Stimulated activated CD4-positive, alpha-beta T cell treated with anti-CD3 and anti-CD28 coated beads, Interleukin-2, amount 100 ng/mL, for 4 hours (primary cell): ENCODE measurements at places on chromosomes 1 and 21.

DNA sequence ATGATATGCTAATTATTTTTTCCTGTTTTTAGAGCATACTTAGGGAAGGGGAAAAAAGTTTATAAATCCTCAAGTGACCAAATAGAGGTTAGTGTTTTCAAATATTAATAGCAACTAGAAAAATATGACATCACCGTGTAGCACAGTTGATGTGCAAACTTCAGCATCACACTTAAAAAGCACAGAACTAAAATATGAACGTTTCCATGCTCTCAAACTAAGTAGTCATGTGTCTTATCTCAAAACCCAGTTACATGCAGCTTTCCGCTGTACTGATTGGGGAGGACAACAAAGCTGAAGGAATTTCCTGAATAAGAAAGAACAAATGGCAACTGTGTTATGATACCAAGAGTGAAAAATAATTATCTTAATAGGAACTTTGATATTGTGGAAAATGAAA, 903.7 kb downstream of the ADGRL2 start:
- DNase-seq: no peak

GRCh38 chr21:44275041-44275440, 10.6 kb upstream of the AIRE start:
- no peak for DNase-seq

- no peak for DNase-seq
Observed at GRCh38 chr1:160710517-160711252, 937 bp downstream of the CD48 start.

DNA sequence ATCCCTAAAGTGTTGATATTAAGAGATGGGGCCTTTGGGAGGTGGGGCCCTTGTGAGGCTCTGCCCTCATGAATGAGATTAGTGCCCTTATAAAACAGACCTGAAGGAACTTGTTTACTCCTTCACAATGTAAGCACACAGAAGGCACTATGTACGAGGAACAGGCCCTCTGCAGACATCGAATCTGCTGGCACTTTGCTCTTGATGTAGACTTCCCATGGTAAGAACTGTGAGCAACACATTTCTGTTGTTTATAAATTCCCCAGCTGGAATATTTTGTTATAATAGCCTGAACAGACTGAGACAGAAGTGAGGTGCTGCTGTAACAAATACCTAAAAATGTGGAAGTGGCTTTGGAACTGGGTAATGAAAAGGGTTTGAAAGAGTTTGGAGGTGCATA, 193.2 kb downstream of the TGFB2 start:
- DNase-seq: no peak

DNA sequence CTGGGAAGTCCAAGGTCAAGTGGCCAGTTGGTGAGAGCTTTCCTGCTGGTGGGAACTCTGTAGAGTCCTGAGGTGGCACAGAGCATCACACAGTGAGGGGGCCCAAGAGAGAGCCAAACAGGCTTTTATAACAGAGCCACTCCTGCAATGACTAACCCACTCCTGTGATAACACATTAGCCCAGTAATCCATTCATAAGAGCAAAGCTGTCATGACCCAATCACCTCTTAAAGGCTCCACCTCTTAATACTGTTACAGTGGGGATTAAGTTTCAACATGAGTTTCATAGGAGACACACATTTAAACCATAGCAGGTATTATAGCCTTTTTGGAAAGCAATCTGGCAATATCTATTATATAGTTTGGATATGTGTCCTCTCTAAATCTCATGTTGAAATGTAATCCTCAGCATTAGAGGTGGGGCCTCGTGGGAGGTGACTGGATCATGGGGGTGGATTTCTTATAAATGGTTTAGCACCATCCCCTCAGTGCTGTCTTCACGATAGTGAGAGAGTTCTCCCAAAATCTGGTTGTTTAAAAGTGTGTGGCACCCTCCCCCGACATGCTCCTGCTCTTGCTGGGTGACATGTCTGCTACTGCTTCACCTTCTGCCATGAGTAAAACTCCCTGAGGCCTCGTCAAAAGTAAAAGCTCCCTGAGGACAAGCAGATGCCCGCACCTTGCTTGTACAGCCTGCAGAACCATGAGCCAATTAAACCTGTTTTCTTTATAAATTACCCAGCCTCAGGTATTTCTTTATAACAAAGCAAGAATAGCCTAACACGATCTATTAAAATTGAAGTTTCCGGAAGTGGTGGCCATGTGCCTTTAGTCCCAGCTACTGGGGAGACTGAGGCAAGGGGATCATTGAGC, 64.5 kb downstream of the CD58 start:
- DNase-seq: no peak

GRCh38 chr1:110360431-110360830, 21.3 kb downstream of the RBM15 start:
- DNase-seq: no peak
